Sigmoid colon (tissue), 7 donors: ENCODE measurements at places on chromosomes 16 and 17. TPM values are rescaled to one million over a fixed set of nuclear protein-coding genes. Genes with fewer than 3 reads are reported as not detected.

Gene CHST5
- polyA plus RNA-seq: 13.9 TPM

Gene WFIKKN2
- 0.09 TPM for polyA plus RNA-seq

Gene GRIN2C
- not detected for polyA plus RNA-seq

Gene TTYH2
- 0.60 TPM for polyA plus RNA-seq

Gene MMP15
- 10.8 TPM for polyA plus RNA-seq

Gene ADAMTS18
- polyA plus RNA-seq: not detected

DNA sequence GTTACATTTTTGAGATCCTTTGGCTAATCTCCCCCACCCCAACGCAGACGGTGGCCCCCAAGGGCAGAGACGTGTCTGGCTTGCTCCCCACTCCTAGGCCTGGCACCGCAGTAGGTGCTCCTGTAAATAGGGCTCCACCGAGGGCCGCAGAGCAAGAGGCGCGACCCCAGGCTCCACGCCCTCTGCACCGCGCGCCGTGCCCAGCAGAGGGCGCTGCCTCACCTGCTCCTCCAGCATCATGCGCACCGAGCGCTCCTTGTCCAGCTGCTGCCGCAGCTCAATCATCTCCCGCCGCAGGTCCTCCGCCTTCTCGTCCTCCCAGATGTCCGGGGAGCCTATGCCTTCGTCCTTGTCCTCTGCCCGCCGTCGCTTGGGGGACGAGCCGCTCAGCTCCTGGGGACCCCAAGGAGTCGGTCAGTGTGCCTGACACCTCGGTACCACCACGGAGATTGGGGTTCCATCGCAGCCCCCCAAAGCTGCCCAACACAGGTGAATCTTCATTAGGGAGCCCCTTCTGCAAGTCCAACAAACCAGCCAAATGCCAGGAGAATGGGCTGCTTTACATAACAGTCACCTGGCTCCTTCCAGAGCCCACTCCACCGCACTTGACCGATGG, 11.2 kb downstream of the TFAP4 start:
- no peak for DNase-seq

- peak; percentile 70 for DNase-seq
These were observed 5.6 kb upstream of the ZFHX3 start for GRCh38 chr16:73053364-73054124.

- DNase-seq: no peak
These were observed 15.5 kb upstream of the CDH15 start for GRCh38 chr16:89155851-89156739.

- DNase-seq: no peak
These were observed 440 bp downstream of the NPRL3 start for GRCh38 chr16:138049-138417.

- DNase-seq: no peak
These were observed 51.2 kb downstream of the SNX29 start for GRCh38 chr16:12027558-12028287.

DNA sequence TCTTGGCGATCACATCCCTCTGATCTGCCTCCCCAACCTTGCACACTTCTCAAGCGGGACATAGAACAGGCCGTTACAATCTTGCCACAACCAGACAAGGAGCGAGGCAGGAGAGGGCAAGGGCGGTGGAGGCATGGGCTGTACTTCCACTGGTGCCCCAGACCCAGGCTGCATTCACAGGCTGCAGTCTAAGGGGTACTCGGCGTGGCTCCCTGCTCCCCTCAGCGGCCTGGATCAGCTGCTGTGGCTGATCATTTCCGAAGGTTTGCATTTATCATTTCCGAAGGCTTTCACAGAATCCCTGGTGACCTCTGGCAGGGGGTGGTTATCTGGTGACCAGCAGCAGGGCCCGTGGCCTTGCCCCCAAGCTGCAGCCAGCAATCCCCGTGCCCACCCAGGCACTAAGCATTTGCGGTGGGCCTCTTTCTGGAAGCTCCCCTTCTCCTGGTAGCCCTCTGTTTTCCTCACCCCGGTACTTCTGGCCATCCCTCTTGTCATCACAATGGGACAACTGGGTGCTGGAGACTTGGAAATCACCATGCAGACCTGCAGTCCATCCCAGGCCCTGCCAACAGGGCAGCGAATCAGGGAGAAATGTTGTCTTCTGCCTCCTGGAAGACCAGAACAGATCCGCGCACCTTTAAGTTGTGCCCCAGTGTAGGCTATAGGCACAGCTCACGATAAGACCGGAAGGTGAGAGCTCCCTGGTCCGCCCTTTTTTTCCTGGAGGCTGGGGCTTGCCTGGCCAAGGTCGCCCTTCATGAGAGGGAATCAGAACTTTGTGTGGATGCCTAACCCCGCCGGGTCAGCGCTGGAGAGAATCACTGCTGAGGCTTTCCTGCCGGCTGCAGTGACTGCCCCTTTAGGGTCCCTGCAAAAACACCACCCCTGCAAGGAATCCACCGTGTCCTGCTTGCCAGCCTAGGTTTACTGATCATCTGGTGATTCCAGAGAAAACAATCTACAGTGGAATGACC, 1739.1 kb downstream of the TP53TG3F start:
- no peak for DNase-seq

GRCh38 chr17:77127735-77128361, 12.9 kb upstream of the SEC14L1 start:
- DNase-seq: peak; percentile 77

DNA sequence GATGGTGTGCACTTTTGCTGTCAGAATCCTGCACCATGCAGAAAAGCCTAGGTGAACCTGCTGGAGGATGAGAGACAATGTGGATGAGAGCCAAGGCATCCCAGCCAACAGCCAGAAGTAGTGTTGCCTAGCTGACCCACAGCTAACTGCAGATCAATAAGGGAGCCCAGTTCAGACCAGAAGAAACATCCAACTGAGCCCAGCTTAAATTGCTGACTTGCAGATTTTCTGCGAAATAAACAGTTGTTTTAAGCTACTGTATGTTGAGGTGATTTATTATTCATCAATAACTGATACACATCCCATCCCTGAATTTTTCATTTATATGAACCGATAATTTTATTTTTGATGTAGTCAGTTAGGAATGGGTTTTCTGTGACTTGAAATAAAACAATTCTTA, 39.2 kb upstream of the TOX3 start:
- DNase-seq: no peak

- no peak for DNase-seq
These were observed 1.0 kb upstream of the CDH16 start for GRCh38 chr16:66919569-66920298.
